Left renal pelvis (tissue), 4 donors: ENCODE measurements at places on chromosomes 5 and 9.

DNA sequence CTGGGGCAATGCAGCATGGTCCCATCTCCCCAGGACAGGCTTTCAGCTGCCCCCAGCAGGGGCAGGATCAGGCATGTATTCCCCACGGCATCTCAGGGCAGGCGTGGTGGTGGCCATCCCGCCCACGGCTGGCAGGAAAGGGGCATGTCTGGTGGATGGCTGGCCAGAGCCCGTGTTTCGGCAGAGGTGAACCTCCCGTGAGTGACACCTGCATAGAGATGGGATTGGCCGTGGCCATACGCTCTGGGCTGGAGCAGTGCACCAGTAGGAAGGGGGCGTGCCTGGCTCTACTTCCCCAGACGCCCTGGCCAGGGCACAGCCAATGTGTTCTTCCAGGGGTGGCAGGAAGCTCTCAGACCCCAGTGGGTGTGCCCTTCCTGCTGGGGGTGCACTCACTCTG, 139.1 kb downstream of the ZNF354C start:
- DNase-seq, result no peak

DNA sequence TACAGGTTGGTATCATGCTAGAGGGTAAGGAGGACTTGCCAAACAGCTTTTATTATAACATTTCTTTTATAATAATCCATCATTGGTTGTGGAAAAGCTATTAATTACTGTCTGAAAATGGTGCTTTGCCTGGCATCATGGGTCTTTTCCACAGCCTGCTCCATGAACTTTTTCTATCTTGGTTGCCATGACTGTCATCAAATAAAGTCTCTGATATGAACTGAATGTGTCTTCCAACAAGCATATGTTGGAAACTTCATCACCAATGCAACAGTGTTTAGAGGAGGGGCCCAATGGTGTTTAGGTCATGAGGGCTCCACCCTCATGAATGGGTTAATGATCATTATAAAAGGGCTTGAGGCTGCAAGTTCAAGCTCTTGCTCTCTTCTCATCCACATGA, 81.0 kb downstream of the FREM1 start:
- DNase-seq, result no peak

- DNase-seq, result no peak
Observed at GRCh38 chr5:145463634-145464033, 371.5 kb downstream of the PRELID2 start.

DNA sequence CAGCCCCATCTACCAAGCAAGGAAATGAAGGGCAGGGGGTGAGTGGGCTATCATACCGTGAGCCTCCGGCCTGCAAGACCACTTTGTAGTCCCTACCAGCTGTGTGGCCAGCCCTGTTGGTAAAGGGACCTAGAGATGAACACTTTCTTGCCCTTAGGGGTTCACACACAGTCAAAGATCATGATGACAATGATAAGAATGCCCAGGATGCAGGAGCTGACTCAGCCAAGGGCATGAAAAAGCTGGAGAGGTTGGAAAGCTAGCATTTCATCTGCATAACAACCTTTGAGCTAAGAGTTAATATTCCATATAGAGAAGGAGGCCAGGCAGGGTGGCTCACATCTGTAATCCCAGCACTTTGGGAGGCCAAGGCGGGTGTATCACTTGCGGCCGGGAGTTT, 19.2 kb upstream of the FGFR4 start:
- no peak for DNase-seq

GRCh38 chr9:6029604-6030274, 14.3 kb upstream of the RANBP6 start:
- DNase-seq, result no peak

DNA sequence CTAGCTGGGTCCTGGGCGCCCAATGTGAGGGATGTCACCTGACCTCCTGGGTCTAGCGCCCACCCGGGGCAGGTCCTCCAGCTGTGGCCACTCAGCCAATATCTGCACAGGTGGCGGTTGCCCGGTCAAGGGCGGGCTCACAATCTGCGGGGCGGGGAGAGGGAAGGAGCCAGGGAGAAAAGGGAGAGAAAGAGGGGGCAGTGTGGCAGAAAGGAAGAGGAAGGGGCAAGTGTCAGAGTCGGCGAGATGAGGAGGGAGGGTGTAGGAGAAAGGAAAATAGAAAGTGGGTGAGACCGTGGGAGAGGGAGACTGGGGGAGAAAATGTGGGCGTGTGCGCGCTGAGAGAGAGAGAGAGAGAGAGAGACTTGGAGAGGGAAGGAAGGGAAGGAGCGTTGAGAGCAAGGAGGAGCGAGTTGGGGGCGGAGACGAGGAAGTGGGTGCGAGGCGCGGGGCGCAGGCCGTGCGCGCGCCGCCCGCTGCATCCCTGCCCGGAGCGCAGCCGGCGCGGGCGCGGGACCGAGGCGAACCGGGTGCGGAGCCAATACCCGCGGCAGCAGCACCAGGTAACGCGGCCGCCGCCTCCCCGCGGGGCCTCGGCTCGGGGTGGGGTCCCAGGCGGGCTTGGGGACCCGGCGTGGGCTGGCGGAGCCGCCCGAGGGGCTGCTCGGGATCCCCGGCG, at the start of gene HRH2:
HRH2 (plus strand) TSS at position 479 of the 679 bp plus-strand sequence. CDS start 25,163 bp downstream, outside the sequence.
- DNase-seq, result no peak

DNA sequence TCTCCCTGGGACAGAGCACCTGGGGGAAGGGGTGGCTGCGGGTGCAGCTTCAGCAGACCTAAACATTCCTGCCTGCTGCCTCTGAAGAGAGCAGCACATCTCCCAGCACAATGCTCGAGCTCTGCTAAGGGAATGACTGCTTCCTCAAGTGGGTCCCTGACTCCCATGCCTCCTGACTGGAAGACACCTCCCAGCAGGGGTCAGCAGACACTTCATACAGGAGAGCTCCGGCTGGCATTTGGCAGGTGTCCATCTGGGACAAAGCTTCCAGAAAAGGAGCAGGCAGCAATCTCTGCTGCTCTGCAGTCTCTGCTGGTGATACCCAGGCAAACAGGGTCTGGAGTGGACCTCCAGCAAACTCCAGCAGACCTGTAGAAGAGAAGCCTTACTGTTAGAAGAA, 77.2 kb downstream of the SLCO6A1 start:
- DNase-seq, result no peak

DNA sequence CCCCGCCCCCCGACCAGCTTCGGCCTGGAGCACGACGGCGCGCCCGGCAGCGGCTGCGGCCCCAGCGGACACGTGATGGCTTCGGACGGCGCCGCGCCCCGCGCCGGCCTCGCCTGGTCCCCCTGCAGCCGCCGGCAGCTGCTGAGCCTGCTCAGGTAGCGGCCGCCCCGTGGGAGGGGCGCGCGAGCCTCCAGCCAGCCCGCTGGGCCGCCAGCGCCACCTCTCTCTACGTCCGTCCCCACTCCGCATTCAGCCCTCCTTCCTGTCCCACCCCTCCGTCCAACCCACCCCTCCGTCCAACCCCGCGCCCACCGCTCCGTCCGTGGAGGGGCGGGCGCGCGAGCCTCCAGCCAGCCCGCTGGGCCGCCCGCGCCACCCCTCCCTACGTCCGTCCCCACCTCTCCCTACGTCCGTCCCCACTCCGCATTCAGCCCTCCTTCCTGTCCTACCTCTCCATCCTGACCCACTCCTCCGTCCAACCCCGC, 6.5 kb downstream of the ADAMTS13 start:
- DNase-seq, result no peak

GRCh38 chr5:145531038-145531734, 304.0 kb downstream of the PRELID2 start:
- peak; percentile 17 for DNase-seq

GRCh38 chr9:133344979-133345378, 3.0 kb downstream of the MED22 start:
- DNase-seq, result no peak
